GM18507 (cell line): ENCODE measurements at places on chromosomes 7 and 10.

DNA sequence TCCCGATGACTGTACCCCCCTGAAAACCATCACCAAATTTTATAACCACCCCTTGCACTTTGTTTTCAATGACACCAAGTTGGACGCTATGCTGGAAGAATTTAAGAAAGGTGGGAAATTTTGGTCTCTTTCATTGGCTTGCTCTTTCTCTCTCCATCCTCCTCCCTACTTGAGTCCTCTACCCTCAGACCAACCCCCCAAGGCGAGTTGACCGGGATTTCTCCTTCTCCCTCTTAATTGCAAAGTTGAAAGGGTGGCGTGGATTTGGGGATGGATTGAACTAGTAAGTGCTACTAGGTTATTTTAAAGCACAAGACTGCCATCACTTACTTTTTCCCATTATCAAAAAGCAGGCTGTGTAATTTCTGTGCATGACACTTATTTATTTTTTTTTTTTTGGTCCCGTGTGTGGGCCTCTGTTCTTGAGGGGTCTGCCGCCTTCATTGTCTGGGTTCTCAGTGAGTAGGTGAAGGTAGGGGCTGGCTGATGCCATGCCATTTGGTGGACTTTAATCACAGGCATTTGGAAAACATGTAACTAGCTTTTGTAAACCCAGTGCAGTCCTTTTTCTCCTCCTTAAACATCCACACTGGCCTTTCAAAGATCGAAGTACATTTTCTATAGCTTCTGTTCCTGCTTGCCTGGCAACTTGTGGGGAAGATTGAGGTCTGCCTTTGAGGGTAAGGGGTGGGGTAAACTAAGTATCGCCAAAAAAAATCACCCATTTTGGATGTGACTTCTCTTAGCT, 2.1 kb downstream of the CNNM2 start:
- no peak for DNase-seq

- no peak for DNase-seq
Measured at GRCh38 chr10:102001435-102002068, 54.4 kb downstream of the ARMH3 start.

GRCh38 chr7:41067576-41067975, 635.3 kb downstream of the INHBA start:
- DNase-seq = no peak

GRCh38 chr10:964321-964987, 23.8 kb upstream of the GTPBP4 start:
- no peak for DNase-seq

- DNase-seq = no peak
Measured at GRCh38 chr7:92788559-92789183, 47.7 kb downstream of the CDK6 start.
